ENCODE measurements at places on chromosomes 1 and 21.
A peak's percentile ranks its signal among the peaks of the same experiment; 100 is the strongest.

DNA sequence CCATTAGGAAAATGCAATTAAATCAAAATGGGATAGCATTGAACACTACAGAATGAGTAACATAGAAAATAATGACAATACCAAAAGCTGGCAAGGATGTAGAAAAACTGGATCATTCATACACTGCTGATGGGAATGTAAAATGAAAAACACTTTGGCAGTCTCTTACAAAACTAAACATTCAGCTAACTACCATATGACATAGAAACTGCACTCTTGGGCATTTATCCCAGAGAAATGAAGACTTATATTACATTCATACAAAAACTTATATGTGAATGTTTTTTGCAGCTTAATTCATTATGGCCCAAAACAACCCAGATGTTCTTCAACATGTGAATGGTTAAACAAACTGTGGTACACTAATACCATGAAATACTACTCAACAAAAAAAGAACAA is 66.4 kb downstream of the ANKRD13C start:
- no peaks in the 10 kb centered on the region for H3K27me3 ChIP-seq
- H3K4me1 ChIP-seq: no peaks in the 10 kb centered on the region
- DNase-seq: no peak
- H3K4me3 ChIP-seq: no peak overlapping the region
- H3K36me3 ChIP-seq: peaks cover 28% of the 10 kb centered on the region

GRCh38 chr1:112393631-112393974 is 2.4 kb upstream of the CTTNBP2NL start:
- no peak for DNase-seq
- H3K36me3 ChIP-seq: no peaks in the 10 kb centered on the region
- H3K4me1 ChIP-seq: peaks cover 39% of the 10 kb centered on the region

- no peaks in the 10 kb centered on the region for H3K27me3 ChIP-seq
- no peak for DNase-seq
- H3K27ac ChIP-seq: no peak overlapping the region
- H3K4me3 ChIP-seq: no peak overlapping the region
Measured at GRCh38 chr21:31713973-31714740, 17.8 kb downstream of the SCAF4 start.

DNA sequence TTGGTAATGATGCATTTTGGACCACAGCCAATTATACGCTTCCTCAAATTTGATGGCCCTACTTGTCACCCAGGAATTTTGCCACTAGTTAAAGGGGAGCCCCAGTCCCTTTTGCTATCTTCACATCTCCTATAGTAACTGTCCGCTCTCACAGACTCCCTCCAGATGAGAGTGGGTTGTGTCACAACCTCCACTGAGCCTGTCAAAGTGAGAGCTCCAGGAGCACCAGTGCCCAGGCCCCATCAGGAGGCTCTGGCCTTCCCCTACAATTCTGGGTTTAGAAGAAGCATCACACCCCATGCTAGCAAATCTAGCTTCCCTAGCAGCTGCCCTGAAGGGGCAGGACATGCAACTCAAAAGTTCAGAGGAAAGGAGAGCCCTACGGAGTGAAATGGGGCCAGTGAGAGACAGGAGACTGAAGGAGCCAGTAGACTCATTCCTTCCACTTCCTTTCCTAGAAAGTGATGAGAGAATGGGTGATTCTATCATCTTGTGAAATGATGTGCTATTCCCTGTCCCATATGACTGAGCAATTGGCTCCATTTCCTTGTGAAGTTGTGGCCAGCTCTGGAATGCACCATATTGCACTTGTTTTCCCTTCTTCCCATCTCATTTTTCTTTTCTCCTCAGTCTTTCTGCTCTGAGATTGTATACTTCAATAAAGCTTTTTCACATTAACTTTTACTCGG is 541.3 kb downstream of the DPYD start:
- no peaks in the 10 kb centered on the region for H3K36me3 ChIP-seq
- no peak overlapping the region for H3K4me3 ChIP-seq
- no peak for DNase-seq
- H3K27me3 ChIP-seq: no peaks in the 10 kb centered on the region

- peaks cover 56% of the 10 kb centered on the region for H3K36me3 ChIP-seq
- no peak for DNase-seq
- no peak overlapping the region for H3K4me3 ChIP-seq
Measured at GRCh38 chr1:37483785-37484184, 9.4 kb downstream of the ZC3H12A start.

- no peak for DNase-seq
- H3K4me1 ChIP-seq: no peaks in the 10 kb centered on the region
- H3K27me3 ChIP-seq: no peaks in the 10 kb centered on the region
- no peak overlapping the region for H3K27ac ChIP-seq
- no peaks in the 10 kb centered on the region for H3K36me3 ChIP-seq
- no peak overlapping the region for H3K4me3 ChIP-seq
Measured at GRCh38 chr21:40575976-40576375, 271.0 kb downstream of the DSCAM start.

- DNase-seq: no peak
- H3K4me1 ChIP-seq: peaks cover 81% of the 10 kb centered on the region
- peaks cover 13% of the 10 kb centered on the region for H3K36me3 ChIP-seq
- H3K27ac ChIP-seq: peak overlapping the region; percentile 19
- no peak overlapping the region for H3K4me3 ChIP-seq
Measured at GRCh38 chr1:156120318-156120717, 5.8 kb downstream of the LMNA start.

DNA sequence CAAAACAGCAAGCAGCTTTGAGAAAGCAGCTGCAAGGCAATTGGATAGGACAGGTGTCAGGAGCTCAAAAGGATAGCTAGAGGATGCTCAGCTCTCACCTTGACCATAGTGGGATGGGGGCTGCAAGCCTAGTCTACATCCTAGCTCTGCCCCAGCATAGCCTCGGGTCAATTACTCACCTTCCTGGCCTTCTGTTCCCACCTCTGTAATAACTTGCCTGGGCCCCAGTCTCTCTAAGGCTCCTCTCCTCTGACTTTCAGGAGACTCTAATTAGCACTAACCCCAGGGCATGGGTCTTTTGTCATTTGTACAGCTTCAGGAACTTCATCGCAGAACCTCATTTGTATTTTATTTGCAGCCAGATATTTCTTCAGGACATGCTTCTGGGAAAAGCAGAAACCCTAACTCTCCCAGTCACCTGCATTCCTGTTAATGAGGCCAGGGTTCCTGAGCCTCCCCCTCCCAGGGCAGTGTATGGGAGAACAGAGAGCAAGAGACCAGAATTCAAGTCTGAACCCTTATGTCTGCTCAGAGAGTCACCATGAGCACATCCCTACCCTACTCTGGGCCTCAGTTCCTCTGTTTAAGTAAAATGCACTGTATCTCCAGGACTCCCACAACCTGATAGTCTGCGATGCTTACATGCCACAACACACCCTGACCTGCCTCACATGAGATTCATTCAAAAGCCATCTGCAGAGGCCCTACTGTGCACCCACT is 108.1 kb downstream of the MATN1 start:
- no peak for DNase-seq
- H3K4me3 ChIP-seq: no peak overlapping the region
- peaks cover 11% of the 10 kb centered on the region for H3K27me3 ChIP-seq

- no peaks in the 10 kb centered on the region for H3K27me3 ChIP-seq
- no peak for DNase-seq
- no peaks in the 10 kb centered on the region for H3K4me1 ChIP-seq
Measured at GRCh38 chr1:231481289-231481688, 47.2 kb upstream of the TSNAX start.

- no peaks in the 10 kb centered on the region for H3K4me1 ChIP-seq
- no peak overlapping the region for H3K4me3 ChIP-seq
- DNase-seq: no peak
- H3K27ac ChIP-seq: no peak overlapping the region
Measured at GRCh38 chr1:187641463-187641862, 812.7 kb downstream of the PLA2G4A start.

DNA sequence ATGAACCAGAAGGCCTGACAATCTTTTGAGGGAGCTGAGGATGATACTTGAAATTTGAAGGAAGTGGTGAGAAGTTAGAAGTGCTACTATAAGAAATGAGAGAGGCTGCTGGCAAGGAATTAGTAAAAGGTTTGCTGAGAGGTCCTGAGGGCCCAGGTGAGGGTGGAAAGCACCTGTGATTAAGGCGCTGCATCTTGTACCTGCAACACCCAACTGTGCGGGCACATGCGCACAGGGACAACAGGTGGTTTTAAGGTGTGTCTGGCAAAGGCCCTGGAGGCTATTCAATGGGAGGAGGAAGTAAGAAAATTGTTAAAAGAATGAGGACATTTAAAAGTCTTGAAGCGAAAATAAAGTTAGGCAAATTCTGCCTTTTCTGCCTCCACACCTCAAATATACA is 349.3 kb downstream of the RGS7 start:
- no peaks in the 10 kb centered on the region for H3K27me3 ChIP-seq
- H3K36me3 ChIP-seq: no peaks in the 10 kb centered on the region
- no peak for DNase-seq
- no peak overlapping the region for H3K27ac ChIP-seq

DNA sequence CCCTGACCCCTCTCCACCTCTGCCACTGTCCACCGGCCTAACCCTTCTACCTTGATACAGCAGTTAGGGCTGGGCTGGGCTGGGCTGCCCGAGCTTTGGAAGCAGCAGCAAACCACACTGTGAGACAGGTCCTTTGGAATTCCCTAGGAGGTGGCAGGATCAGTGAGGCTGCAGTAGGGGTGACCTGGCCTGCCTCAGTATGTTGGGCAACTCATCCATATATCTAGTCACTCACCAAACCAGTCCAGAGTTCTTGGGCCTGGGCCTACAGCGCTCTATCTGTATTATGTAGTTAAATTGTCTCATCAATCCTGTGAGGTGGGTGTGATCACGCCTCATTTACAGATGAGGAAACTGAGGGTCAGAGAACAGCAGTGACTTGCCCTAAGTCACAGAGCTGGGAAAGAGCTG is 13.3 kb upstream of the SYNC start:
- DNase-seq: no peak
- H3K27ac ChIP-seq: peak overlapping the region; percentile 76
- H3K4me3 ChIP-seq: no peak overlapping the region
- H3K4me1 ChIP-seq: peaks cover 27% of the 10 kb centered on the region

GRCh38 chr1:96367791-96368190 is 353.8 kb upstream of the PTBP2 start:
- DNase-seq: no peak
- no peaks in the 10 kb centered on the region for H3K27me3 ChIP-seq
- H3K36me3 ChIP-seq: no peaks in the 10 kb centered on the region
- H3K27ac ChIP-seq: no peak overlapping the region
- H3K4me3 ChIP-seq: no peak overlapping the region

GRCh38 chr21:32044205-32045180 is 171.7 kb downstream of the HUNK start:
- H3K4me1 ChIP-seq: no peaks in the 10 kb centered on the region
- H3K27ac ChIP-seq: no peak overlapping the region
- no peak overlapping the region for H3K4me3 ChIP-seq
- no peaks in the 10 kb centered on the region for H3K27me3 ChIP-seq
- no peaks in the 10 kb centered on the region for H3K36me3 ChIP-seq
- DNase-seq: no peak

DNA sequence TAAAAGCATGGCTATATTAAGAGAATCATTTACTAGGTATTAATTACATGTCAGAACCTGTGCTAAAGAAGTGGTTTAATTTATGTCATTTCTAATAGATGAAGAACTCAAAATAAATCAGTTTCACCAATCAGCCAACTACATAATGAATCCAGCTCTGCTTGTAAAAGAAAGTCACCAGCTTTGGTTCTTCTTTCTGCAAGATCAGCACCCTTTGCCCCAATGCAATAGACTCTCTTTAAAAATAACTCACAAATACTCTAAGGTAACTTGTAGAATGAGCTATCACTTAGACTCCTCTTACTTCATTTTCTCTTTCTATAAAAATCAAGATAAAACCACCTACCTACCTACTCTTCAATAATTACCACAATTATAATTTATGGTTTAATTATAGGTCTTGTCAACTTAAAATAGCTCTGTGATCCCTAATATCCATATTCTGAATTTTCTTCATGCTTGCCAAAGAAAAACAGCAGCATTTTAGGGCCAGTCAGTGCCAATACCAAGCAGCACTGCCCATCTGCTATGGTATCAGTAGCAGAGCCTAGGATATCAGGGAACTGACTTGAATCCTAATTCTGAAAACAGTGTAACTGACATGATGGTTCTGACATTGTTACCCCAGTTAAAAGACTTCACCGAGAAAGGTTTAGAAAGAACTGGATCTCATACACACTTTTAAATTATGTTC is 11.3 kb downstream of the SLC19A2 start:
- H3K27ac ChIP-seq: no peak overlapping the region
- no peak for DNase-seq
- H3K36me3 ChIP-seq: peaks cover 18% of the 10 kb centered on the region
- no peaks in the 10 kb centered on the region for H3K27me3 ChIP-seq
- no peak overlapping the region for H3K4me3 ChIP-seq
- H3K4me1 ChIP-seq: no peaks in the 10 kb centered on the region

GRCh38 chr1:153532181-153532580 is 3.6 kb downstream of the S100A6 start:
- no peak overlapping the region for H3K4me3 ChIP-seq
- peak; percentile 71 for DNase-seq
- H3K4me1 ChIP-seq: peaks cover 44% of the 10 kb centered on the region
- H3K27ac ChIP-seq: peak overlapping the region; percentile 97
- H3K36me3 ChIP-seq: peaks cover 3% of the 10 kb centered on the region

GRCh38 chr1:203167026-203167912 is 8.4 kb downstream of the MYBPH start:
- H3K4me1 ChIP-seq: peaks cover 9% of the 10 kb centered on the region
- DNase-seq: peak; percentile 58
- no peaks in the 10 kb centered on the region for H3K36me3 ChIP-seq
- H3K4me3 ChIP-seq: no peak overlapping the region
- H3K27ac ChIP-seq: no peak overlapping the region

DNA sequence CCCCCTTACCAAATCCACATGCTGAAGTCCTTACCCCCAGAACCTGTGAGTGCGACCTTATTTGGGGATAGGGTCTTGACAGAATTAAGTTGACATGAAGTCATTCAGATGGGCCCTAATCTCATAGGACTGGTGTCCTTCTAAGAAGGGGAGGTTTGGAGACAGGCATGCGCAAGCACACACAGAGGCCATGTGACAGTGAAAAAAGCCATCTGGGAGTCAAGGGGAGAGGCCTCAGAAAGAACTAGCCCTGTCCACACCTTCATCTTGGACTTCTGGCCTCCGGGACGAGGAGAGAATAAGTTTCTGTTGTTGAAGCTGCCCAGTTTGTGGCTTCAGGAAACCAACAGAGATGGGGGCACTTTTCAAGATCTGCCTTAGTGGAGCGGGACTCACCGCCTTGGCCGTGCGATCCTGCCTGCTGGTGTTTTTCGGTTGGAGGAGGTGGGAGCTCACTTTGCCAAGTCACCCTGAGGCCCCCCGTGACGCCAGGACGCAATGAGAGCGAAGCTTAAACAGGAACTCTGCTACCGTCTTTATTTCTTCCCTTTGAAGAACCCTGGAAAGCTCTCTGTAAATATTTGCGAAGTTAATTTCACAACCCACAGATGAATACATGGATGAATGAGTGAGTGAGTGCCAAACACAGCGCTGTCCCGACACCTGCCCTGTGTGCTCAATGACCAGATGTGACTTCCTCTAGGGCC is 42.5 kb upstream of the C1orf174 start:
- H3K27me3 ChIP-seq: peaks cover 11% of the 10 kb centered on the region
- no peak for DNase-seq
- H3K27ac ChIP-seq: no peak overlapping the region
- H3K36me3 ChIP-seq: no peaks in the 10 kb centered on the region

- H3K4me3 ChIP-seq: peak overlapping the region; percentile 57
- H3K27me3 ChIP-seq: peaks cover 19% of the 10 kb centered on the region
- DNase-seq: no peak
- no peaks in the 10 kb centered on the region for H3K36me3 ChIP-seq
- H3K4me1 ChIP-seq: peaks cover 9% of the 10 kb centered on the region
- H3K27ac ChIP-seq: peak overlapping the region; percentile 68
Measured at GRCh38 chr1:235651170-235651806, 1.7 kb upstream of the GNG4 start.

Data from large intestine (tissue), 12 donors.